ENCODE measurements at places on chromosomes 3 and 15.

DNA sequence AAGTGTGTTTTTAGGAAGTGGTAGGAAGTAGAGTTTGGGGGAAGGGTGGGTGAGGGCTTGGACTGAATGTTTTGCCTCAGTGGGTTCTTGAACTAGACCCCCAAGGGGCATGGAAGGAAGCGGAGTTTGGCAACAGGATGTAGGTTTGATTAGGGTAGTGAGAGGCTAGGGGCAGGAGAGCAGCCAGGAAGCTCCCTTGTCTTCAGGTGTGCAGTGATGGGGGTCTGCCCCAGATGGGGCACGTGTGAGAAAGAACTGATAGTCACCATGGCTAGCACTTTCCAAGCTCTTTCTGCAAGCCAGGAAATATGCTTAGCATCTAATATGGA, 4.7 kb downstream of the ZSCAN2 start:
- DNase-seq = no peak

DNA sequence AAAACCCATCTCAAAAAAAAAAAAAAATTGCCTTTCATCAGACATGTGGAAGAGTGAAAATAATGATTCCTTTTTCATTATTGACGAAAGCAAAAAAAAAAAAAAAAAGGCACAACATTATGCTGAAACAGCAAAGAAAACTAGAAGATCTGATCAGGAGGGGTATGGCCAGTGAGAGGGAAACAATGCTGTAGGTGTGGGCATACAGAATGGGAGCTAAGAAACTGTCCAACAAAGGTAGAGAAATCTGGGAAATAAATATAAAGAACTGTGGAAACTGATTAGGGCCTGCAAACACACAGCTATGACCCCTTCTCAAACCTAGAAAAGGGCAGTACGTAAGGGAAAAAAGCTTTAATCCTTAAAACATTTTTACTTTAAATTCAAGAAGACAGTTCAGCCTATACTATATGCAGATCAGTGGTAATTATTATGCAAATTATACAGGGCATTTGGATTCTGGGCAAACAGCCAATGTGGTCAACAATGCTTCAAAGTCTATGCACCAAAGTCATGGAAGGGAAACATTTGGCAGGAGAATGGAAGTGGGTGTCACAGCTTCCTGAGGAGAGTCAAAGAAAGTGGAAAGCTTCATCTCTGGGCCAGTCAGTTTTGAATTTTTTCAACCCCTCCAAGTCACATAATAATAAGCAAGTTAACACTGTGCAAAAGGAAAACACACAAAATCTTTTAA, 68.3 kb upstream of the SLC12A8 start:
- DNase-seq = no peak

DNA sequence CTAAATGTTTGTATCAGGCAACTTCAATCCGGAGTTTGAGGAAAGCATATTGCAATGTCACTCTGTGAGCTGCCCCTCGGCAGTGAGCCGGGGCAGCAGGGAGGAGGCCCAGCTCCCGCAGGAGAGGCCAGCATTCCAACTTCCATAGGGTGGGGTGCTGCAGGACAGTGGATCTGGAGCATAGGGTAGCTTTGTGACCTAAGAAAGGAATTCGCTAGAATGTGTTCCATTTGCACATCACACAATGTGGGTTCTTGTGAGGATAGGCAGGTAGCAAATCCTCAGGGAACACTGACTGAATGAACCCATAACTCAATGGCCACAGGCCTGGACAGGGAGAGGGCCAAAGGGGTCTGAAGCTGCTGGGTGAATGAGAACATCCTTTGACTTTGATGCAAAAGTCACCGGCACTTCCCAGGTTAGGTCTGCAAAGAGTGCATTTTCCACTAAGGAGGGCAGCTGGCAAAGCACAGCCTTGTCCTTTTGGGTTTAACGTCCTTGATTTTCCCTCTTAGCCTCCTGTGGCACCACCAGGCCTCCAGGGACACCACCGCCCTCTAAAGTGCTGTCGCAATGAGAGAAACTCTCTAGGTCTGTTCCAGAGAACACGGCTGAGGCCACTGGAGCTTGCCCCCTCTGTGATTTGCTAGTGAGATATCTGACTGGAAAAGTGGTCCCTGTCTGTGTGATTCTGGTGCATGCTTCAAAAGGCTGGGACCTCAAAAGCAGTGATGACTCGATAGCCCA, 36.2 kb downstream of the GABRB3 start:
- no peak for DNase-seq

DNA sequence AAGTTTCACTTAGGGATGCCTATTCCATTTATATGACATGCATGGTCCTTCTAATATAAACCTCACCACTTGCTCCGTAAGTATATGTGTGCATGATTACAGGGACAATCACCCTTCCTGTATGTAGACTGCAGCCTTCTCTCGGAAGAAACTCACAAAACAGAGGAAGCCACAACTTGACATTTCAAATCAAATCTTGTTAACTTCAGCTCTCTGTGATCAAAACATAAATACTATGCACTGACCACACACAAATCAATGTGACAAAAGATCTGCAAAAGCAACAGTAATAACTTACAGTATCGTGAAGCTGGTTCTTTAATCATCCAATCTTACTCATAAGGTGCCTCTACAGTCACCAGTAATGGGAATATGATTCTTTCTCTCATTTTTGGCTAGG, 50.2 kb downstream of the FHIT start:
- DNase-seq = no peak

Measured in activated CD8-positive, alpha-beta memory T cell treated with anti-CD3 and anti-CD28 coated beads for 1 hour (primary cell).